Coronary artery (tissue), 2 donors: ENCODE measurements at places on chromosomes 13 and 19.

GRCh38 chr13:37667702-37668101, 69.1 kb upstream of the POSTN start:
- no peak for DNase-seq

- no peak for DNase-seq
These were observed 1004.2 kb downstream of the UQCRFS1 start for GRCh38 chr19:28208745-28209144.

GRCh38 chr19:47257411-47258169, 1.3 kb downstream of the CCDC9 start:
- no peak for DNase-seq

DNA sequence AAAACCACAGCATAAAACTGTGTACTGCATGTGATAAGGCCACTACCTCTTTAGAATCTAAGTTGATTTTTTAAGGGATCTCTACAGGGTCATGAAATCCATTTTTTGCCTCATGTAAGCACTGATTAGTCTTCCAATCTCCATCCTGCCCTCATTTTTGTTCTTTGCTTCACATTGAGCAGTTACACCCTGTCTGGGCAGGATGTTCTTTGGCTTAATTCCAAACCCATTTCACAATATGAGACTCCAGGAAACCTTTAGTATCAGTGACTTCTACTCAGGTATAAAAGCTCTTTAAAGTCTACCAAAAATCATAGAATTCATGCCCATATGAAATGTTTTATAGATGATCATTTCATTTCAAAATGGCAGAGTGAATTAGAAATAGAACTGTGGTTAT, 592.6 kb downstream of the TBC1D4 start:
- DNase-seq, result no peak

GRCh38 chr19:46791944-46792343, 3.5 kb upstream of the SLC1A5 start:
- no peak for DNase-seq

DNA sequence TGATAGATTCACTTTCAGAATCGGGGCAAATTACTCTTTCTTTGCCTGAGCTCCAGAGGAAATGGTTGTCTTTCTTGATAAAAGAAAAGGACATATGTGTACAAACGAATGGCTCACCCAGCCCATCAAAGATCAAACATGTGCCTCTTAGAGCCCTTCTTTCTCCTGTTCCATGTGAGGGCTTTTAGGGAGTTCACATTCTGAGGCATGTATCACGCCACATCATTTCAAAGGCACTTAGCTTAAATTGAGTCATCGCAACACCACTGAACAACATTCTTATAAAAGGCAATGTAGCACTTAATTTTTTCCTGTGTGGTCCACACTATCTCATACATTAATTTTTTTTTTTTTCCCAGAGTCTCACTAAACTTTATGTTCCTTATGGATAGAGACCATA, 521.0 kb downstream of the SUCLA2 start:
- no peak for DNase-seq

- no peak for DNase-seq
These were observed 484.8 kb downstream of the PCDH9 start for GRCh38 chr13:66745307-66745706.

DNA sequence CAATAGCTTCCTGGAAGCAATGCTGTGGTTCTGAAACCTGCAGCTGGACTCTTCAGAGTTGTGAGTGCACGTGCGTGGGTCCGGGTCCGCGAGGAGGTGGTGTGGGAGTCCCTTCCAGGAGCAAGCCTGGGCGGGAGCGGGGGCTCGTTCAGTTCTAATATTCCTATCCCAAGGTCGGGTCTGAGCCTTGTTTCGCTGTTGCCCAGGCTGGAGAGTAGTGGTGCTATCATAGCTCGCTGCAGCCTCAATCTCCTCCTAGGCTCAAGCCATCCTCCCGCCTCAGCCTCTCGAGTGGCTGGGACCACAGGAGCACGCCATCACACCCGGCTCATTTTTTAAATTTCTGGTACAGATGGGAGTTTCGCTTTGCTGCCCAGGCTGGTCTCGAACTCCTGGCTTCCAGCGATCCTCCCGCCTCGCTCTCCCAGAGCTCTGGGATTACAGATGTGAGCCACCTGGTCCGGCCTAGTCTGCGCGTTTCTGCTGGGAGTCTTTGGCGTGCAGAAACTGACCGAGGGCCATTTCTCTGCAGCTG, 625 bp downstream of the ZFP82 start:
- peak; percentile 66 for DNase-seq

- DNase-seq, result no peak
These were observed 1175.8 kb upstream of the MIR17HG start for GRCh38 chr13:90171649-90172048.

DNA sequence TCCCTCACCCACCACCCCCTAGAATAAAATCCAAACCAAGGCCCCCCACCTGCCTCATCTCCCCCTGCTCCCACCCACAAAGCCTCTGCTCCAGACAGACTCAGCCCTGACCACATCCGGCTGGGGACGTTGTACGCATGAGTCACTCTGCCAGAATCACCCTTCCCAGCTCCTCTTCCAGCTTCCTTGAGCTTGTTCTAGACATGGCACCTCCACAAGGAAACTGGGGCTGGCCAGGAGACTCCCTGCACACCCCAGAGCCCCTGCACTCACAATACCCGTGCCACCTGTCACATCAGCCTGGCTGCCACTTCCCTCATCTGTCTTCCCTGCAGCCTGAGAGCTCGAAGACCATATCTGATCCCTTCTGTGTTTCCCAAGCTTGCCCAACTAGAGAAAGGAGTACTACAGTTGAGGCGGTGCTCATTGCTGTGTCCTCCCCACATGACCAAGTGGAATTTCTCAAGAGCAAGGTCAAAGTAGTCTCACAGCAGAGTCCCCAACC, 9.7 kb downstream of the DEDD2 start:
- no peak for DNase-seq

GRCh38 chr13:23988546-23989122, 91.3 kb upstream of the C1QTNF9B start:
- DNase-seq, result no peak

DNA sequence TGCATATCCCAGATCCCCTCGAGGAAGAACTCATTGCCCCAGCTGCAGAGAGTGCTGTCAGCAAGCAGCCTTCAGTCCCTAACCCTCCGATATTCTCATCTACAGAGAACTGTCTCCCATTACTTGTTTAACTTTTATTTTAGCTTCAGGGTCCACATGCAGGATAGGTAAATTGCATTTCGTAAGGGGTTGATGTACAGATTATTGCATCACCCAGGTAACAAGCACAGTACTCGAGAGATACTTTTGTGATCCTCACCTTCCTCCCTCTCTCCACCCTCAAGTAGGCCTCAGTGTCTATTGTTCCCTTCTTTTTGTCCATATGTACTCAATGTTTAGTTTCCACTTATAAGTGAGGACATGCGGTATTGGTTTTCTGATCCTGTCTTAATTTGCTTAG, 171.5 kb upstream of the IRS2 start:
- DNase-seq, result no peak

DNA sequence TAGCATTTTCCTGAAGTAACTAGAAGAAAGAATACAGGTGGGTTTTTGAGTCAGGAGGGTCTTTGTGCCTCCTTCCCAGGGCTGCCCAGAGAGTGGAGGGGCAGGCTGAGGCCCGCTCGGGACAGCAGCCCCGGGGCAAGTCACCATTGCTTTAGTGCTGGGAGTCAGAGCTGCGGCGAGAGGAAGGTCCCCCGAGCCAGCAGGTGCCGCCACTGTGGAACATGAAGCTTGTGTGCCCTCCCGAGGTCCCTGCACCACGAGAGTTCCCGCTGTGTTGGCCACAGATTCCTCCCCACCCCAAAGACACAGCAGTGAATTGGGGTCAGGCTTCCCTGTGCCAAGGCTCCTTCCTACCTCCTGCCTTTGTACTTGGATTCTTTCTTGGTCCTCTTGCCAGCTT, 50.9 kb upstream of the TEX29 start:
- DNase-seq, result no peak

- no peak for DNase-seq
These were observed 381.5 kb downstream of the MYO16 start for GRCh38 chr13:109010912-109011311.

DNA sequence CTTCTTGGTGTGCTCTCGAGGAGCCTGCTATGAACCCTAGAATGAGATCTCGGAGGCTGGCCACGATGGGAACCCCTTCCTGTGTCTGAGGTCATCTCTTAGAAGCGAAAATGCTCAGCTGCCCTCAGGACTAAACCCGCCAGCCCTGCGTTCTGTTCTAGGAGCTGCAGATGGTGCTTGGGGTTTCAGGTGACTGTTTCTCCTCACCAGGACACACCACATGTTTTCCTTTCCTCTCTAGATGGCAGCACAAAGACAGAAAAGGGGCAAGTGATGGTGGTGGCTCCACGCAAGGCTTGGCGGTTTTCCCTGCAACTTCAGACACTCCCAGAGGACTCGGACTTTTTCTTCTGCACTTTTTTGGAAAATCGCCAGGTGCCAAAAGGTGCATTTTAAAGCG, 60.1 kb downstream of the RNASEH2B start:
- no peak for DNase-seq

DNA sequence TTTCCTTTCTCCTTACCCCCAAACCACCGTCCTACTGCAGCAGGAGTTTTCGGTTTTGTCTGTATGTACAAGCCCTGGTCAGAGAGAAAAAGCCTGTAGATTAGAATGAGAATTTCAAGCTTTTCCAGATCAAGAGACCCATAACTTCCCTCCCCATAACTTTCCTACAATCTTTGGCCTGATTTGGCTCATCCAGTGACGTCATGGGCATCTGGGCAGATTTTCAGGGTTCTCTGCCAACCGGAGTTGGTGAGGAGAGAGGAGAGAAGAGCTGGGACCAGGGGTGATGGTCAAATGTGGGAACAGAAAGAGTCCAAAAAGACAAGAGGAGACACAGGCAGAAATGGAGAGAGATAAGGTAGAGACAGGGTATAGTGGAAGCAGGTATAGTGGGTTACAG, 10.5 kb downstream of the IZUMO2 start:
- DNase-seq, result no peak

GRCh38 chr19:49881672-49882394, 4.3 kb downstream of the TBC1D17 start:
- no peak for DNase-seq

DNA sequence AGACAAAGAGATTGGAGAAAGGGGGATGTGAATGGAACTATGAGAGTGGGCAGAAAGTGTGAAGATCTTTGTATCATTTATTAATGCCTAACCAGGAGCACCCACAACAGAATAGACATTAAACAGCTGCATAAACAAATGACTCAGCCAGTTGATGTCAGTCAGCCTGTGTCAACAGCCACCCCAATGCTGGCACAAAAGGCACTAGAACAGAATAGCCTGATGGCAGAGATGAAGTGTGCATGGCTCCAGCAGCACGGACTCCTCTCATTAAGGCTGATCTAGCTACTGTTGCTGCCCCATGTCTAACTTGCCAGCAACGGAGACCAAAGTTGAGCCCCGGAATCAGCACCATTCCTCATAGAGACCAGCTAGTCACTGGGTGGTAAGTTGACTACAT, 7.8 kb downstream of the CPB2 start:
- DNase-seq, result no peak

DNA sequence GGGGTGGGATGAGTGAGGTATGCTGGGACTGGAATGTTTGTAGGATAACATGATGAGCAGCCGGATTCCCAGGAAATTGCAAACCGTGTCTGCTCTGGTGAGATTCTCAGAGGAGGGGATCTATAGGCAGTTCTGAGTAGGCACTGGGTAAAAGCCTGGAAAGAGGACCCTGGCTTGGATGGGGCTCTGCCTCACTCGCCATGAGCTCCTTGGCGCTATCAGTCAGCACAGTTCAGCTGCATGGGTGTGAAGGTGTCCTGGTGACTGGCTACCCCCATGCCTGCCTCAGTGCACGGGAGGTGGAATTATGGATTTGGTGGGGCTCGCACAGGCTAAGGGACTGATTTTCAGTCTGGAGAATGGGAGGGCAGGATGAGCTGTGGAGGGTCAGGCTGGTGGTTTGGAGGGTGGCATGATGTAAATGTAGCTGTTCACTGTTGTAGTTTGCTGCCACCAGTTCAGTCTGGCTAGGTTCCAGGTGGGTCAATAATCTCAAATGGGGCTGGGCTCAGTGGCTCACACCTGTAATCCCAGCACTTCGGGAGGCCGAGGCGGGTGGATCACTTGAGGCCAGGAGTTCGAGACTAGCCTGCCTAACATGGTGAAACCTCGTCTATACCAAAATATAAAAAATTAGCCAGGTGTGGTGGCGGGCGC, 9.2 kb upstream of the ZNF627 start:
- no peak for DNase-seq

- no peak for DNase-seq
These were observed 53.0 kb downstream of the LRCH1 start for GRCh38 chr13:46605825-46606554.

GRCh38 chr13:67763984-67764383, 533.8 kb upstream of the PCDH9 start:
- no peak for DNase-seq

DNA sequence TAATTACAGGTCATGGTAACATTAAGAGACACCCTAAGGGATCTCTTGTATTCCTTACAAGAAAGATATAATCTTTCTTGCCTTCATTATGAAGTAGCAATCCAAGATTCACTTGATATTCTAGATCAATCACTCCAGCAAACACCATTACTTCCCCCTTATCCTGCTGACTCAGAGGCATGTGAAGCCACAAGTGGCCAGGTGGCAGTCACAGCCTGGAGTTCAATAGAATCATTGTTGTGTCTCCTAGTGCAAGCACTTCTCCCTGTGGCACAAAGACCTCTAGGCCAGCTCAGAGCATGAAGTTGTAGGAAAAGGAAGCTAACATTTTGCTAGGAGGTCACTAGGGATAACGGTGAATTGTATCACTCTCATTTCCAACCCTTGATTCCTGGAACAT, 864.3 kb upstream of the ATXN8OS start:
- DNase-seq, result no peak

DNA sequence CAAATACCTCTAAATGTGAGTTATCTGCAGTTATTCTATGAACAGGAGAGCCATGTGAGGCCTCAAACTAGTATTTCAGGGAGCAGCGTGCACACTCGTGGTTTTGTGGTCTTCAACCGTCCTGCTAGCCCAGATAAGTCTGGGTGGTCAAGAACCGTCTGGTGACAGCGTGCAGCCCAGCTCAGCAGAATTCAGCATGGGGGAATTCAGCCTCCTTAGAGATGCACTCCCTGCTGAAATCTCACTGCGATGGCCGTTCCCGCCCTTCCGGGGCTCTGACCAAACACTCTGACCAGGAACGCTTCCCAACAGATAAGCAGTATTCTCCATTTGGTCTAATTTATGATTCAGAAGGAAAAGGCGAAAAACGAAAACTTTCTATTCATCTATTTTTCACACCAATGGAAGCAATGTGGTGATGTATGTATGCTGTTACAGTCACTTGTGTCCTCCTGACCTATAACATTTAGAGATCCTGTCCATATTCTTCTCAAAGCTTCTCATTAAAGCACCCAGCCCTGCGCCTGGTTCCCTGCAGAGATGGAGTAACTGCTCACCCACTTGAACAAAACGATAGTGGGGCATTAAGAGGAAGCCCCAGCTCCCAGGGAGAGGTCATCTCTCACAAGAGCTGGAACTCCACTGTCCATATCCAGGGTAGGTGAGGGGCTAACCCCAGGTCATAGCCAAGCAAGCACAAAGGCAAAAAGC, 2.9 kb downstream of the ANKRD27 start:
- DNase-seq, result no peak

- no peak for DNase-seq
These were observed 14.4 kb downstream of the TTYH1 start for GRCh38 chr19:54429545-54430227.
